ENCODE measurements at places on chromosomes 4 and X.

GRCh38 chr4:173696011-173696410 is 166.0 kb upstream of the HAND2 start:
- no peak for DNase-seq

DNA sequence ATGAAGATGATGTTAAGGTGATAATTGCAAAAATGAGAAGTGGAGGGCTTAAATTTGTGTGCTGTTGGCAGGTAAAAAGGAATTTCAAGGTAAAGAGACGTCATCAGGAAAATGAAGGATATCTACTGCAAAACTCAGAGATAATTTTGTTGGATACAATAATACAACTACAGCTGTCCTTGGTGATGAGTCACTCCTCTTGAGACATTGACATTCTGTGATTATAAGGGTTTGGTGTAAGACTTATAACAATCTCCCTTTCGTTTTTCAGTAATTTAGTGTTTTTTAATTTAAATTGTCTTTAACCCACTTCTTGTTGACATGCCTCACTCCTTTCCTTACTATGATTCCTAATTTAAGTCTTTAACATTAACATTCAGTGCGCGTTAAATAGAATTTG is 1074.1 kb upstream of the SLIT2 start:
- DNase-seq: no peak

DNA sequence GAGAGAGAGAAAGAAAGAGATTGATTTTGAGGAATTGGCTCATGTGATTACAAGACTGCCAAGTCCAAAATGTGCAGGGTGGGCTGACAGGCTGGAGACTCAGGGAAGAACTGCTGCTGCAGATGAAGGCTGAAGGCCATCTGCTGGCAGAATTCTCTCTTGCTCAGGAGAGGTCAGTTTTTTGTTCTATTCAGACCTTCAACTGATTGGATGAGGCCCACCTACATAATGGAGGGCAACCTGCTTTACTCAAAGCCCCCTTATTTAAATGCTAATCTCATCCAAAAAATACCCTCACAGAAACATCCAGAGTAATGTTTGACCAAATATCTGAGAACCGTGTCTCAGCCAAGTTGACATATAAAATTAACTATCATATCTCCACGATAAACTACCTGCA is 38.2 kb upstream of the MAMLD1 start:
- DNase-seq: no peak

DNA sequence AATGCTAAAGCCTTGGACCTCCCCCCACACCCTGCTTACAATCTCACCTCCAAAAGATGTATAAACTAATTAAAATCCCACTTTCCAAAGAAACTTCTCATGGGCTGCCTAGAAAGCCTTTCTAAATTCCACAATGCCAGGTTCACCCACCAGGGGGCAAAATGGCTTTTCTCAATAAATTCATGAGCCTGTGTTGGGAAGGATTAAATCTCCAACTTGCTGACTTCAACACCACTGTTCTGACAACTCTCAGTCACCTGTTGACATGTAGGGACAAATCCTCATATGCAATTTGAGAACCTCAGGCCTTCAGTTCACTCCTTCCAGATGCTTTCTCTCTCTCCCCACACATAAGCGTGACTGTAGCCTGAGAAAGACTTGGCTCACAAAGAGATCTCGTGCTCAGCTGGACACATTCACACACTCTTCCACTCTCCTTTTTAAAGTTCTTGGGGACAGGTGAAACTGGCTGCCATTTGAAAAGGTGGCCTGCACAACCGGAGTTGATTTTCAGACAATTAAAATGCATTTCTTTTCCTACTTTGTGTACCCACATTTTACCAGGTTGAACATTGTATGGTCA is 88.6 kb upstream of the PRPS2 start:
- DNase-seq: peak; percentile 40

DNA sequence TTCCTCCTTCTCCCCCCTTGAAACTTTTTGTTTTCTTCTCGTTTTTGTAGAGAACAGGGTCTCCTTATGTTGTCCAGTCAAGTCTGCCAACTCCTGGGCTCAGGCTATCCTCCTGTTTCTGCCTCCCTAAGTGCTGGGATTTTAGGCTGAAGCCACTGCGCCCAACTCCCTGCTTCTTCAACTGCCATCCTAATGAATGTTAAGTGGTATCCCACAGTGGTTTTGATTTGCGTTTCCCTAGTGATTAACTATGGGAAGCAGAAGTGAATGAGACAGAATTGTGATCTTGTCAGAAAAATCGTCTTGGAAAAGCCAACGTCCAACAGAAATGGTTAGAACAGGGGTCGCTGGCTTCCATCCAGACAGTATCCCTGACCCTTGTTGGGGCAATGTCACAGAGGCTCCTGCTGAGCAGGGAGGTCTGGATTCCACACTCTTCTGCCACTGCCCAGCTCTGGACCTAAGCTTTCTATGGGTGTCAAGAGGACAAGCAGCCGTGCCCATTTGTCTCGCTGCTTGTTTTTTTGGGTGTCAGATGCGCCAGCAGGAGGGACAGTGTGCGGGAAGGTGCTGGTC is 869 bp upstream of the ADD1 start:
- no peak for DNase-seq
